ENCODE measurements at places on chromosomes 11 and 22. TPM values are rescaled to one million over a fixed set of nuclear protein-coding genes. Genes with fewer than 3 reads are reported as not detected.
A peak's percentile ranks its signal among the peaks of the same experiment; 100 is the strongest.

- no peak for DNase-seq
These were observed 2.4 kb downstream of the C11orf96 start for GRCh38 chr11:43944761-43945311.

The C11orf71 gene
- 4.6 TPM for total RNA-seq

- DNase-seq, result no peak
These were observed 13.6 kb upstream of the SREBF2 start for GRCh38 chr22:41819257-41819656.

DNA sequence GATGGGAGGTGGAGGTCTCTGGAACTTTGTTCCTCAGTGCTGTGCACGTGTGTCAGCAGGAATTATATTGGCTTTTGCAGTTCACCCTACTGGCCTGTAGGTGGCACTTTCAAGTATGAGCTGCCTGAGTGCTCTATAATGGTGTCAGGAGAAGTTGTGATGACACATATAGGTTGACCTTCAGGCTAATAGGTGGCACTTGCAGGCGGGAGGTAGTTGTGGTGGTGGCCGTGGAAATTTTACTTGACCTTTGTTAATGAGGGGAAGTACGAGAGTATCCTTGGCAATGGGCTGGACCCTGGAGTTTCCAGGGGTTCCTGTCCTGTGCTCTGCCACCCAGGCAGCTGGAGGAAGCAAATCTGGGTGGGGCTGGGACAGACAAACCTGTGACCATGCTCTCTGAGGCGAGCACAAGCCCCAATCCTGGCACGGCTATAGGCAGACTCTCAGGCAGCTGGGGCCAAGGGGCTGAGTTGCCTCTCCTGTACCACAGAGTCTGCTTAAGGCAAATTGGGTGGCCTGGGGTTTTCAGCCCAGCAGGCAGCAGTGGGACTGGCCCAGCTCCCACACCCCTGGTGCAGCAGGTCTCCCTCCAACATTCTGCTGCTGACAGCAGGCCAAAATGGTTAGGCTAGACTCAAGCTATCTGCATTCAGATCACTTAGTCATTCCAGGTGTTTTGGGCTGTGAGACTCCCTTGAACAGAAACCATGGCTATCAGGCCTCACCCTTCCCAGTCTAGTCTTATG, 147.5 kb upstream of the CTSC start:
- DNase-seq, result no peak

The MISFA gene
- total RNA-seq, result not detected

The OR8G1 gene
- not detected for total RNA-seq

DNA sequence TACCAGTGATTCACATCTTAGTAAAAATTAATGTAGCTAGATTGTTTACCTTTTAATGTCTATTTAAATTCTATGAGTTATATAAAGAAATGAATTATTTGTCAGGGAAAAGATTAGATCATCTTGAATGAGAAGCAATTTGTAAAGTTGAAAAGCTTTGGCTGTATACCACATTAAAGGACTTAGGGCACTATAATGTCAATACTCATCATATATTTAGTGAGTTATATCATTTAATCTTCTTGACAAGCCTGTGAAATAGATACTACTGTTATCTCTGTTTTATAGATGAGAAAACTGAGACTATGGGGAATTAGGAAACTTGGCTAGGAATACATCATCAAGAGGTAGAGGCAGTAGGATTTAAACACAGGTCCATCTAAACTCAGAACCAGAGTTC, 160.1 kb downstream of the GUCY1A2 start:
- no peak for DNase-seq

DNA sequence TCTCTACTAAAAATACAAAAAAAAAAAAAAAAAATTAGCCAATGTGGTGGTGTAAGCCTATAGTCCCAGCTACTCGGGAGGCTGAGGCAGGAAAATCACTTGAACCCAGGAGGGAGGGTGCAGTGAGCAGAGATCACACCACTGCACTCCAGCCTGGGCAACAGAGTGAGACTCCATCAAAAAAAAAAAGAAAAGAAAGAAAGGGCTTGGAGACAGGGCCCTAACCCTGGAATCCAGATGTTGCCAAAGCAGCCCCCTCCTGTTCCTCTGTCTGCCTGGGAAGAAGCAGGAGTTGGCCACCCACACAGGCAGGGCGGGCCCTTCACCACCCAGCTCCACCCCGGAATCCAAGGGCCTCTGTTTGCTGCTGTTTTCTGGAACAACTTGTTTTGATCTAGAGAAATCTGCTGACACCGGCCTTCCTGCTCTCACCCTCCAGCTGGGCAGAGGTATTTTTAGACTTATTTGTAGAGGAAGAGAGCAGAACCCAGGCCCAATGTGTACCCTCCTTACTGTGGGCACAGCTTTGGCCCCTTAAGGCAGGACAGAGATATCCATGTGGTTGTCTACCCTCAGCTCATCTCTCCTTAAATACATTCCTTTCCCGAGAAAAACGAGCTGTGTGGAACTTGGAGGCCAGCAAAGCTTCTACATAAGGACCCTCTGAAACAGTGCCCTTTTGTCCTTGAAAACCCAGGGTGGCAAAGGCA, 2.7 kb upstream of the NEAT1 start:
- DNase-seq, result peak; percentile 81

DNA sequence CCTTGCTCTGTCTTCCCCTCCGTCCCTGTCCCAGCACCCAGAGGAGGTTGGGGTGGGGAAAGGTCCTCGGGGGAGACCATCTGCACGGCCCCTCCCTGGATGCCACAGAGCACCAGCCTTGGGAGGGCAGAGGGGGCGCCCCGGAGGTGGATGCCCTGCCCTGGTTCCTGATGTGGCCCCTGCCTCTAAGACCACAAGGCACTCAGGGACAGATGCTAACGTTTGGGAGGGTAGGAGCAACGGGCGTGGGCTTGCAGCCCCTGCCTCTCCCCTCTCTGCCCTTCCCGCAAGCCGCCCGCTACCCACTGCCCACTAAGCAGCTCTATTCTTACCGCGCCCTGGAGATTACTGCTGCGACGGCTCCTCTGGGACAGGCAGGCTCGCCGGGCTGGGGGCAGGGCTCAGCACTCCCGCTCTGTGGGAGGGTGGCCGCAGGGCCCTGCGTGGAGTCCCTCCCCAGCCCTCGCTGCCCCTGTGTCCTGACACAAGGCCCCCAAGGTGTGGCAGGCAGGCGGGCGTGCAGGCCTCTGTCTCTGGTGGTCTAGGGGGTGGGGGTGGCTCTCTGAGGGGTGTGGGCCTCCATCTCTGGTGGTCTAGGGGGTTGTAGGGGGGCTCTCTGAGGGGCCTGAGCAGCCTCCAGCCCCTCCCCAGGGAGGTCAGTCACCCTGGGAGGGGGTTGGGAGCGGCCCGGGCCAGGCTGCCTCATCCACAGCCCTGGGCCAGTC, 14.9 kb downstream of the BRSK2 start:
- no peak for DNase-seq

GRCh38 chr11:10604340-10604748, 35.9 kb upstream of the LYVE1 start:
- DNase-seq, result no peak

DNA sequence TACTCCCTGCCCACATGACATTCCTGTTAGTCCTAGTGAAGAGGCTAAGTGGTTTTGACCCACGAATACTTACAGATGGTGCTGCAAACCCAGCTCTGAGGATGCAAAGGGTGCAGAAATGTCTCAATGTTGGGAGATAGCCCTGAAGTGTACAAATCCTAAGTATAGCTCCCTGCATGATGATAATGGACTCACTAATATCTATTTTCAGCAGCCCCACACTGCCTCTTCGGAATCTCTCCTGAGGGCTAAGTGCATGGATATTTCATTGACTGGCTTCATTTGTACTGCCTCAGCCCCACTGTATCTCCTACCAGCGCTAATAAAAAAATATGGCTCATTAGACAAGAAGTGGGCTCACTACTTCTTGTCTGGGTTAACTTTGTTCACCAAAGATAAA, 114.5 kb downstream of the KIRREL3 start:
- no peak for DNase-seq

The GDPD4 gene
- not detected for total RNA-seq

GRCh38 chr22:49767355-49768062, 60.2 kb downstream of the BRD1 start:
- peak; percentile 80 for DNase-seq

The OR2D2 gene
- not detected for total RNA-seq

Measured in G401 (cell line).